Hippocampal formation (tissue), 2 donors: ENCODE measurements at places on chromosomes 11 and 22.

GRCh38 chr11:9607511-9607899, 34.0 kb downstream of the WEE1 start:
- no peak for DNase-seq

GRCh38 chr11:29534836-29535235, 482.0 kb downstream of the KCNA4 start:
- no peak for DNase-seq

DNA sequence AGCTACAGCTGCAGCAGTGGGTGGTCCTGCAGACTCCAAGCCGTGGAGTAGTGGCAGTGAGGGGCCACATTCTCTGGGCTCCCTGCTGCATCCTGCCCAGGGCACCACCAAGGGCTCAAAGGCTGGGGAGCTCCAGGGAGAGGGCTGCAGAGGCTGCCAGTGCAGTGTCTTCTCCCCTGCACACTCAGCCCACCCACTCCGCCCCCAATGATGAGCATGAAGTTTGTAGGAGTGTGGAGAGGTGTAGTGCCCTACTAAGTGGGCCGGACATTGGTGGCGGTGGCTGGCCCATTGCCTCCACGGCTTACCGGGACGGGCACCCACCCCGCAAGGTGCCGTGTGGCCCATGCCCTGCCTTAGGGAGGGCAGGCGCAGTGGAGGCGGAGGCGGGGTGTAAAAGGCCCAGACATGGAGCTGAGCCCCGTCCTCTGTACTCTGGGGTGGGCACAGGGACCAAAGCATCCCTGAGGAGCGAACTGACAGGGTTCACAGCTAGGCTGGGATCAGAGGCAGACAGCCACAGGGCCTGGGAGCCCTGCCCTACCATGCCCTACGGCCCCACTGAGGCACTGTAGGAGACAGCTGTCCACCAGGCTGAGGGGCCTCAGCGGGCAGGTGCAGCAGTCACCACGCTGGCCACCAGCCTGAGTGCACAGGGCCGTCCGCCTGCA, 18.9 kb downstream of the ARVCF start:
- no peak for DNase-seq

GRCh38 chr11:14065141-14065540, 102.6 kb downstream of the SPON1 start:
- no peak for DNase-seq
